ENCODE measurements at places on chromosomes 6 and 20. TPM values are rescaled to one million over a fixed set of nuclear protein-coding genes. Genes with fewer than 3 reads are reported as not detected.

Gene NMBR
- total RNA-seq, result not detected

Gene RSPH3
- total RNA-seq, result 25.2 TPM

Gene DEK
- total RNA-seq, result 59.8 TPM

Gene TGM3
- 1.4 TPM for total RNA-seq

Gene ZNF165
- 1.5 TPM for total RNA-seq

Gene PLCB4
- total RNA-seq, result 27.2 TPM

Gene CGA
- total RNA-seq, result not detected

Gene PDE10A
- total RNA-seq, result 29.0 TPM

Gene PLN
- 152 TPM for total RNA-seq

Gene AGER
- 11.8 TPM for total RNA-seq

Gene COL21A1
- 3.3 TPM for total RNA-seq

Gene RIPOR3
- total RNA-seq, result 6.4 TPM

Gene NOTCH4
- total RNA-seq, result 14.9 TPM

Gene LAMA4
- total RNA-seq, result 67.8 TPM

All from mucosa of gallbladder (tissue), 1 donor.